ENCODE measurements at places on chromosomes 6 and 20.
A peak's percentile ranks its signal among the peaks of the same experiment; 100 is the strongest.

DNA sequence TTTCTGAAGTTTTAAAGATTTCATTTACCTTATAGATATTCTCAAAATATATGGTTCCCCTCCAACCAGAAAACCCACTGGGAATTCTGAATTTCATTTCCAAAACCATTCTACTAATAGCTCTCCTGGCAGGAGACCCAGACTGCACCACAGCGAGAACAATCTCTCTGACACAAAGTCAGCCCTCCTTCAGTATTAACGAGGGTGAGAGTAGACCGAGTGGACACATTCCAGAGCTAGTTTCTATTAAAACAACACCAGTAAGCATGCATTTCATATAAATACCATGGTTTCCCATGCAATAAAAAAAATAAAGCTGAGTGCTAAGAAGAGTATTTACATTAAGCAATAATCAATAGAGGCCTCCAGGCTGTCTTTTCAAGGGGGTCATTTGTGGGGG, 899.6 kb upstream of the SLC35B3 start:
- no peak for DNase-seq

DNA sequence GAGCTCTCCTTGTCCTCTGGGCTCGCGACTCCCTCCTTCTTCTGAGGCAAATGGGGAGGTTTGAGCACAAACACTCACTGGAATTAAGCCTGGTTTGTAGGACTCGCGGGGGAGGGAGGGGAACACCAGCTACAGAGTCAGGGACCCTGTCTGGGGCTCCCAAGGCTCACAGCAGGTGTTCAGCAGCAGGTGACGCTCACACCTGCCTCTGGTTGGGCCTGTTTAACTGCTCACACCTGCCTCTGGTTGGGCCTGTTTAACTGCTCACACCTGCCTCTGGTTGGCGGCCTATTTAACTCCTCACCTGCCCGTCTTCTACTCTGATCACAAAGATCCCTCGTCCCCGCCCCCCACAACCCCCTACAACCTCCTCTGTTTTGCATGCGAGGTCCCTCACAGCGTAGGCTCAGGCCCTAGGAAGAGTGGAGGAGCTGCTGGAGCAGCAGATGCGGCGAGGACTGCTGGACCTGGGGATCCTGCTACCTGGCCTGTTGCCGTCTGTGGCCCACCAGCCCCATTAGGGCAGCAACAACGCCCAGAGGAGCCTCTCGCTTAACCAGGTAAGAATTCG, 181.9 kb downstream of the ERMARD start:
- no peak for DNase-seq

DNA sequence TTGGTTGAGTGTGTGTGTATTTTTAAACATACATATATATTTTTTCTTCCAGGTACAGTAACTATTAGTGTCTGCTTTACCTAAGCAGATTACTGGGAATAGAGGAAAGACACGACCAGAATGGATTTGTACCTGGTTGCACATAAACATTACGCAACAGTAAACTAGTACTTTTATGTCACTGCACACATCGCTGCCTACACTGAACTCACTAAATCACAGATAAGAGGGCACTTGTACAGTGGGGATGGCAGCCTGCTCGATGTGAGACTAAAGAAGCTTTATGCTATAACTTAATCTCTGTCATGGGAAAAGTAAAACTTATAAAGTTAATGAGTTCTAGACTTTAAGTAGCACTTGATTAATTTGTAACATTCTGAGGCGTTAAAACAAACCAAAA, 89.5 kb upstream of the SIM1 start:
- DNase-seq = no peak

GRCh38 chr6:140599916-140600315, 1225.5 kb upstream of the CITED2 start:
- DNase-seq = no peak

- no peak for DNase-seq
Measured at GRCh38 chr20:925516-925915, 9.4 kb upstream of the ANGPT4 start.

- DNase-seq = peak; percentile 55
Measured at GRCh38 chr6:157436219-157436943, 55.4 kb downstream of the ZDHHC14 start.

- no peak for DNase-seq
Measured at GRCh38 chr20:16710781-16711180, 19.0 kb upstream of the SNRPB2 start.

GRCh38 chr20:47956268-47956995, 171.2 kb upstream of the SULF2 start:
- peak; percentile 52 for DNase-seq

DNA sequence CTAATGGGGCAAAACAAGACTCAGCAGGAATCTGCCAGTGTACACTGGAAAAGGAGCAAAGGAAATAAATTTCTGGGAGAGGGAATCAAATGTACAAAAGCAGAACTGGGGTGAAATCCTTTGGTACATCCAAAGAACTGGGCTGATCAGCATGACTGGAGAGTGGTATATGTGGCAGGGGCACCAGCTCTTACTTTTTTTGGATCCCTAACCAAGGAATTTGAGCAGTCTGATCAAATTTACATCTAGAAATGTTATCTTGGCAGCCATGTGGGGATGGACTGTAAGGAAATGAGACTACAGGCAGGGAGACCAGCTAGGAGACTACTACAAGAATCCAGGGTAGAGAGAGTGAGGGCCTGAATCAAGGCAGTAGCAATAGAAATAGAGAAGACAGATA, 1.2 kb upstream of the ZSCAN31 start:
- no peak for DNase-seq

GRCh38 chr20:40781327-40782042, 92.4 kb upstream of the MAFB start:
- no peak for DNase-seq

GRCh38 chr6:126826166-126826714, 292.2 kb upstream of the RSPO3 start:
- no peak for DNase-seq

- peak; percentile 29 for DNase-seq
Measured at GRCh38 chr6:21808551-21809242, 215.1 kb downstream of the SOX4 start.

DNA sequence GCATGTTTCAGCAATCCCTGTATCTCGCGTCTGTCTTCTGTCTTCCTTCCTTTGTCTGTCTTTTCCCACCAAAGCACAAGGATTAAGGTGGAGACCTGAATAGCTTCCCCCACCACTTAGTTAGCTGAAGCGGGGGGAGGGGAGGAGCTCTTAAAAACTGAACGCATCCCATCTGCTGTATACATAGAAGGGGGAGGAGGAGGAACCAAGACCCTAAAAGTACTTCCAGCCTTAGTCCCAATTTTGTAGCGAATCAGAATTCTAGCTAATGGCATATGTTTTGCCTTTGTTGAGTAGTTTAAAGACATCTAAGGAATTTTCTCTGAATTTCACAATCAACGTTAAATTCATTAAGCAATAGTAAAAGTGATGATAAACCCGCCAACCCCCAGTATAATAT, 47.9 kb downstream of the GNAS start:
- no peak for DNase-seq

- DNase-seq = peak; percentile 60
Measured at GRCh38 chr20:51318058-51318949, 224.2 kb downstream of the NFATC2 start.

- no peak for DNase-seq
Measured at GRCh38 chr20:35363190-35363589, 48.6 kb downstream of the UQCC1 start.

DNA sequence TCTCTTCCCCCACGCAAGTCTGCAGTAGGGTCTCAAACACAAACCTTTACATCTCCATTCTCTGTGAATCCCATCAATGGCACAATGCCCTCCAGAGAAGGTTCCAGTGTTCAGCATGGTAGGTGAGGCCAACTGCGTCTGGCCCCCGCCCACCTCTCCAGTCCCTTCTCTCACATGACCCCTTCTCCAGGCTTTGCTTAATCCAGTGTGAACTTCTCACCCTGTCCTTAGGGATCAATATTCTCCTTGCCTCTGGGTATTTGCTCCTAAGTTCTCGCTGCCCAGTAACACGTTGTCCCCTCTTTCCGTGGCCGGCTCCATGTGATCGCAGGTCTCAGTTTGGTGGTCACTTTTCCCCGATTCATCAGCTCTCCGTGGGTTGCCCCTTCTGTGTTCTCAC, 225.1 kb upstream of the PMEPA1 start:
- DNase-seq = no peak

GRCh38 chr20:13037727-13038126, 29.0 kb downstream of the SPTLC3 start:
- DNase-seq = no peak

DNA sequence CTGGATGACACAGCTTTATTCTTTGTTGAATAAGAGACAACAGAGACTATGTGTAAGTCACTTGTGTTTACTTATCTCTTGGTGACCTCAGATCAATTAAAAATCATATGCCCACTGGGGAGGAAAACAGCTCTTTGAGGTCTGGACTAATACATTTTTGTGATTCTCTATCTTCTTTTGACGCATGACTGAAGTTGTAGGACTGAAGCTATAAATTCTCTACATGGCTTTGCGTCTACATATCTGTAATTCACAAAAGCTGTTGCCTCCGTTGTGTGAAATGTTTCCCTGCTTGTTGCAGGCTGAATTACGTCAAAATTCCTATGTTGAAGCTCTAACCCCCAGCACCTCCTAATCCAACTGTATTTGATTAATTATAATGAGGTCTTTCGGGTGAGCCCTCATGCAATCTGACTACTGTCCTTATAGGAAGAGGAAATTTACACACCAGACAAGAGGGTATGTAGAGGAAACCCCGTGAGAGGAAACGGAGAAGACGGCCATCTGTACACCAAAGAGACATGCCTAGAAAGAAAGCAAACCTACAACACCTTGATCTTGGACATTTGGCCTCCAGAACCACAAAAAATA, 481.6 kb downstream of the PRKN start:
- no peak for DNase-seq

GRCh38 chr6:156849806-156850205, 72.6 kb downstream of the ARID1B start:
- no peak for DNase-seq

DNA sequence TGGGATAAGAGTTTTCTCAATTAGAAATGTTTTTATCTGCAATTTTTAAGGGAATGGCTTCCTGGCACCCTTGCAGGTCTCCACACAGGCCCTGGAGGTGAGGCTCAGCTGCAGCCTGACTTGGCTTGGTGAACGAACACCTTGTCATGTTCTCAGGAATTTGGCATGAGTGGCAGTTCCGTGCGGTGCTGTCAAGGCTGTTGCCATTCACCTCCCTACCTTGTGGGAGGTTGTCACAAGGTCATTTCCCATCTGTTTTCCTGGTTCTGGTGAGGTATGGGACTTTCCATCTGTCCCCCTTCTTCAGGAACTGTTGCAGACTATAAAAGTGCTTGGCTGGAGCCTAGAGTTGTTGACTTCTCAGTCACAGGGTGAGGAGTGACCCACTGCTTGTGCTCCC, 82.9 kb downstream of the ELOVL4 start:
- DNase-seq = no peak

DNA sequence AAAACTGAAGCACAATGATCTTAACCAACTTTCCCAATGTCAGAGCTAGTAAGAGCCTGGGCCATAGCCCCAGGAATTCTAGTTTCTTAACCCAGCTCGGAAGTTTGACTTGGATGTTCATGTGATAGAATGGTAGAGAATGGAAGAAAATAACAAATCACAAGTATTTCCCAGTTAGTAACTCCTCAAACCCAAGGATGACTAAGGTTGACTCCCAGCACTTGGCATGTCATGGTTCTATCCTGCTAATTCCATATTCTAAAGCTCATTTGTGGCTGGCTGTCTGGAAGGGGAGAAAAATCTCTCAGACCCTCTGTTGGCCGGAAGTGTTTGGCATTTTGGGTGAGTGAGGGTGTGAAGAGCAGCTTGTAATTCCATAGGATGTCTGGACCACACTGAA, 248.7 kb downstream of the RFPL4B start:
- no peak for DNase-seq

- DNase-seq = no peak
Measured at GRCh38 chr6:54810147-54810546, 36.4 kb upstream of the FAM83B start.

- no peak for DNase-seq
Measured at GRCh38 chr6:118318648-118319047, 229.4 kb upstream of the PLN start.

GRCh38 chr6:128238225-128238624, 282.2 kb downstream of the PTPRK start:
- no peak for DNase-seq

DNA sequence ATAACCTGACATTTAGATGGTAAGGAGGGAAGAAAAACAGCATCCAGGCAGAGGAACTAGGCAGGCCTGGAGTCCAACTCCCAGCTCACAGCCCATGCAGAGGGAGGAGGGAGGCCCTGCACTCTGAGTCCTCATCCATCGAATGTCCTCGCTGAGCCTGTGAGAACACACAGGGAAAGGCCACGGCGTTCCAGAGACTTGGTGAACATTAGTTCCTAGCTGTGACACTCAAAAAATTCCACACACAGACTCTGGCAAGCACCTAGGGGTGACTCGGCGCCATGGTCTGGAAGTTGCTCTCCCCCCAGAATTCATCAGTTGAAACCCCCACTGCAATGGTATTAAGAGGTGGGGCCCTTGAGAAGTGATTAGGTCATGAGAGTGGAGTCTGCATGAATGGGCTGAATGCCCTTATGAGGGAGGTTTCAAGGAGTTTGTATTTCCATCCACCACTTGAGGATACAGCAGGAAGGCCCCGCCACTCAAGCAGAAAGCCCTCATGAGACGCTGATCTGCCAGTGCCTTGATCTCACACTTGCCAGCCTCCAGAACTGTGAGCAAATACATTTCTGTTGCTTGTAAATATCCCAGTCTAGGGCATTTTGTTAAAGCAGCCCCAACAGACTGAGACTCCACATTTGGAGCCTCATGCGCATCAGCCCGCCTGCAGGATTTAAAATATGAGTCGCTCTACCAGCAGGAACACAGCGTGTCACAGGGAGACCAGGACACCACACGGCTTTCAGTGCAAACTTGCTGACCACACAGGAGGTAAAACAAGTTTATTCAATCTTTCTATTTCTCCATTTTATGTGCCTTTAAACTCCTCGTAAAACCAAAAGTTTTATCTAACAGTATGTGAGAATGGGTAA, 73.9 kb downstream of the WDR27 start:
- DNase-seq = no peak

- no peak for DNase-seq
Measured at GRCh38 chr20:14543040-14543439, 205.6 kb upstream of the FLRT3 start.

GRCh38 chr6:123897965-123898364, 94.3 kb downstream of the NKAIN2 start:
- DNase-seq = no peak

- DNase-seq = peak; percentile 79
Measured at GRCh38 chr6:41546866-41547798, 951 bp downstream of the FOXP4 start.

- no peak for DNase-seq
Measured at GRCh38 chr6:160127270-160128124, 5.9 kb downstream of the SLC22A1 start.

DNA sequence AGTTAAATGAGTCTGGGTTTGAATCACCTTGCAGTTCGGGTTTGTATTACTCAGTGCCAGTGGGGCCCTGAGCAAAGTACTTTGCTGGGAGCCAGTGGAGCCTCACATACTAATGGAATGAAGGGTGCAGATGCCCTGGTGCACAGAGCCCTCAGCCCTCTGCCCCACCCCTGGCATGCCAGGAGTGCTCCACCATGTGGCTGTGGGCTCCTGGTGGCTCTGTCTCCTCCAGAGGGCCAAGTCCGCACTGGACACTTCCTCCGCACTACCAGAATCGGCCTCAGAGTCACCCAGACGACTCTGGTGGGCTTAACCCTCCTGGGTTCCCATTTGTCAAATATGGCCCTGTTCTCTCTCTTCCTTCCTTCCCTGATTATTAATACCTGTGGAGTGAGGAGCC, 94.0 kb downstream of the STK35 start:
- no peak for DNase-seq

- DNase-seq = no peak
Measured at GRCh38 chr6:51365566-51365965, 546.9 kb downstream of the TFAP2B start.

Measured in right cardiac atrium (tissue), 5 donors.